ENCODE measurements at places on chromosomes 3 and 15.
A peak's percentile ranks its signal among the peaks of the same experiment; 100 is the strongest.

DNA sequence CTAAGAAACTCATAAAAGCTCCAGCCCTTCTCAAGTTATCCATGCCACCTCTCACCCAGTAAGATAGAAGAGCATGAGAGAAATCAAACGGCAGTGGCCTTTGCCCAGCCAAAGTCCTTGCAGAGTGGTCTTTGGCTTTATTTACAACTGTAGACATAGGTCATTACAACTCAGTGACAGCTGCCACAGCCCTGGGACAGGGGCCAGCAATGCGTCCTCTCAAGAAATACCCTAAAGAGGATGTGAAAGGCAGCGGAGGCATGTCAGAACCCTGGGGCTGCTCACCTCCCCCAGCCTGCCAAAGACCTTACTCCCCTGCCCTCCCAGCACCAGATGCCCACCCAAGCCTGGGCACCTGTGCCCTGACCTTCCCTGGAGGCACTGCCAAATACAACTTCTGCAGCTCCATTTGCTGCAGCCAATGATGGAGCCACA, 6.3 kb downstream of the ACAA1 start:
- DNase-seq: no peak

DNA sequence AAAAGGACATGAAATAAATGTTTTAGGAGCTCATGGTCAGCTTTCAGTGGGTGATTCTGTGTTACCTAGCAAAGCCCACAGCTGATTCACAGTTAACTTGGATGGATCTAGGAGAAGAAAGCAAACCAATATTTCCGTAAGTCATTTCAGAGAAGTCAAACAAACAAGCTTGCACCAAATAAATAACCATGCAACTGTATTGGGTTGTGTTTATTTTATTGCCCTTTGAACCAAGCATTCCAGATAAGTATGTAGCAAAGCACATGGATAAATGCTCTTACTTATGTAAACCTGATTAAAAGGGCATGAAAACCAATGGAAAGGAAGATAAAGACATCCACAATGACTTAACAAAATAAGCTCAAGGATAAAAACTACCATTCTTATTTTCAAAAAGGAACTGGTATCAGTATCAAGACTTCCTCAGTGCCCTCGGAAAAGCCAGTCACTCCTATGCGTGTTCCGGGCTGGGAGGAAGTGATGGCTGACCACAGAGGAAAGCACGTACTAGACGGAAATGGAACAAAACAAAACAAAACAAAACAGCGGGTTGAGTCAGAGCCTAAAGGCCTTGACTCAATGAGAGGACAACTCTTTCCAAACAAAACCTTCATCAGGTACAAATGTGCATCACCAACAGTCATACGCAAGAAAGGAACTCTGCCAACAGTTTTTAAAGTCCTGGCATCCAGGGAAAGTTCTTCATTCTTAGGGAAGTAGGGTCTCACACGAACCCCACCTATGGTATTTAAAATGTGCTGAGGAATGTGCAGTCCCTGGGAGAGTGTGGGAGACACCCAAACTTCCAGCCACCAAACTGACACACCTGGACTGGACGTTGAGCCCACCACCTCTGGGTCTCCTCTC, 103.3 kb downstream of the SNRK start:
- peak; percentile 99 for DNase-seq

GRCh38 chr3:74624301-74624700, 9.8 kb upstream of the CNTN3 start:
- DNase-seq: no peak

GRCh38 chr3:125318871-125319270, 56.3 kb downstream of the ZNF148 start:
- no peak for DNase-seq

GRCh38 chr3:123375014-123375940, 73.6 kb downstream of the ADCY5 start:
- no peak for DNase-seq

- no peak for DNase-seq
Observed at GRCh38 chr3:49665822-49666519, 8.2 kb upstream of the APEH start.

DNA sequence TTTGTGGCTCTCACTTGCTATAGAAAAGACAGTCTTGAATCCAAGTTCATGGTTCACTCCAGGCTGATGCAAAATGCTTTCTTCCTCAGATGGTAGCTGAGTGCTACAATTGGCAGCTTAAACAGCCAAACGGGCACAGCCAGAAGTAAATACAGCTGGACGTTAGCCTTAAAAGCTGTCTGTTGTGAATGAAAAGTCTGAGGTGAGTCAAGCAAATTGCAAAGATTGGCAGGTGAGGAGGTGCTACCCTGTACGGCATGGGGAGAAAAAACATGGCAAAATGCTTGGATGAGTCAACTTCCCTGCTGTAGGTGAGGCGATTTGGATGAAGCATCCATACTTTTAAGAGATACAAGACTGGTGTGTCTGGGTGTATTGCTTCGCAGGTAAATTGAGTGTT, 40.5 kb downstream of the IL5RA start:
- no peak for DNase-seq

GRCh38 chr3:30319713-30320112, 286.7 kb upstream of the TGFBR2 start:
- no peak for DNase-seq

- no peak for DNase-seq
Observed at GRCh38 chr3:140630866-140631265, 47.0 kb upstream of the TRIM42 start.

- DNase-seq: no peak
Observed at GRCh38 chr15:75508840-75509532, 57.5 kb upstream of the SIN3A start.

DNA sequence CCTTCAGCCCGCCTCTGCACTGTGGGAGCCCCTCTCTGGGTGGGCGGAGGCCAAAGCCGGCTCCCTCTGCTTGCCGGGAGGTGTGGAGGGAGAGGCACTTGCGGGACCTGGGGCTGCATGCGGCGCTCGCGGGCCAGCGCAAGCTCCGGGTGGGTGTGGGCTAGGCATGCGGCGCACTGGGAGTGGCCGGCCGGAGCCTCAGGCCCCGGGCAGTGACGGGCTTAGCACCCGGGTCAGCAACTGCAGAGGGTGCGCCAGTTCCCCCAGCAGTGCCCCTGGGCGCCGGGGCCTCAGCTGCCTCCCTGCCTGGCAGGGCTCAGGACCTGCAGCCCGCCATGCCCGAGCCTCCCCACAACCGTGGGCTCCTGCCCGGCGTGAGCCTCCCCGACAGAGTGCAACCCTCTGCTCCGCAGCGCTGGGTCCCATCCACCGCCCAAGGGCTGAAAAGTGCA, 98.9 kb upstream of the POU1F1 start:
- no peak for DNase-seq

GRCh38 chr15:90703455-90703854, 13.7 kb upstream of the BLM start:
- DNase-seq: no peak

DNA sequence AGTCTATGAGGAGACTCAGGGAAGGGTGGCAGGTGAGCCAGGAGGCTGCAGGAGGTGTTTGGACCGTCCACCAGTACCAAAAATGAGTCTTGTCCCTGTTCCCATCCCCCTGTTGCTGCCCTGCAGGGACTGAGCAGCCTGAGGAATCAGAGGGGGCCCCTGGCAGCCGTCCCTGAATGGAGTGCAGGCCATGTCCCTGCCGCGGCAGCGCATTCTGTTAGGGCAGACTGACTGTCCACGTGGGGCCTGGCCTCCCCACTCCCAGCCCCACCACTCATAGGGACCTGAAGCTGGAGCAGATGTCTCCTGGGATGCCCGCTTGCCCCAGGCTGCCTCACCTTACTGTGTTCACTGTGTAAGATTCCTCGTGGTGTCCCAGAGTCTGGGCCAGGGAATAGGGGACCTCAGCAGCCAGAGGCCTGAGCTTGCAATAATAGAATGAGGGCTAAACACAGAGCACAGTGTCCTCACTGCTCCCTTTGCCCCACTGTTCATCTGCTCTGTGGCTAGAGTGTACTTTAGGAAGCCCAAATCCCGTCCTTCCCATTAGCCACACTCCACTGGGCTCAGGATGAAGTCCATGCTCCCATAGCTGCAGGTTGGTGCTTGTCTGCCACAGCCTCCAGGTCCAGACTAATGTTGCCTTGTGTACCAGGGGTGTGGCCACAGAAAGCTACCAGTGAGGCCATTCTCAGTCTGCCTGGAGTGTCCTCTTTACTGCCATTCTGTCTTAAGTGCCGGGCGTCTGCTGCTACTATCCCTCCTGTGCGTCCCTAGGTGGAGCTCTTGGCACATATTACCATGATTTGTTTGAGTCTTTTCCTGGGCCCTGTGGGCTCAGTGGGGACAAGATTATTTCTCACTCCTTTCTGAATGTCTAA, 63.2 kb downstream of the HCN4 start:
- DNase-seq: peak; percentile 55

DNA sequence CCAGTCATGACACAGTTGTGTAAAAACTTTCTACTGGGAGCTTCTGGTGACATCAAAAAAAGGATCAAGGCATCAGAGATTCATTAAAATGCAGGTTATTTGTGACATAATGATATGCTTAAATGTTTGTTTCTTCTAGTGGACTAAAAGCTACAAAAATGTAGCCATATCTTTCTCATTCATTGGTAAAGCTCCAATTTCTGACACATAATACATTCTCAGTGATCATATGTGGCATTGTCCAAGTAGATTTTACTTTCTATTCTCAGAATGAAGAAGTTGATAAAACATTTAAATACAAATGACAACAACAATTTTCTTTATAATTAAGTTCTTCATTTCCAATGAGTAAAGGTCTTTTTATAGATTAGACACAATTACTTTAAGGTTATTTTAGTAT, 71.0 kb upstream of the ARHGEF26 start:
- no peak for DNase-seq

DNA sequence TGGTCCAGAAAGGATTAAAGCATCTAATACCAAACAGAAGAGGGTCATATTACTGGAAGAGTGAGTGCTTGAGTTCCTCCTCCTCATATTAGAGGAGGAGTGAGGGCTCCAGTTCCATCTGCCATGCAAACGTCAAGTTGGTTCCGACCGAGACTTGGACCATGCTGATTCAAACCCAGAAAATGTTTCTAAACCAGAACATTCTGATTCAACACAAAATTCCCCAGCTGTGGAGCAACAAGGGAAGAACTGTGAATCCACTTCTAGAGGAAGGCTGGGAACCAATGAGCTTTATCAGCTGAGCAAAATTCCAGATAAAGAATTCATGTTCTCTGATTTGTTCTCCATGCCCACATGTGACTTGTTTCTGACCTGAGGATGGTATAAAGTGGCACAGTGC, 135.6 kb upstream of the WNT5A start:
- no peak for DNase-seq

Measured in CD14-positive monocyte (primary cell).